ENCODE measurements at places on chromosomes 1 and 21.

DNA sequence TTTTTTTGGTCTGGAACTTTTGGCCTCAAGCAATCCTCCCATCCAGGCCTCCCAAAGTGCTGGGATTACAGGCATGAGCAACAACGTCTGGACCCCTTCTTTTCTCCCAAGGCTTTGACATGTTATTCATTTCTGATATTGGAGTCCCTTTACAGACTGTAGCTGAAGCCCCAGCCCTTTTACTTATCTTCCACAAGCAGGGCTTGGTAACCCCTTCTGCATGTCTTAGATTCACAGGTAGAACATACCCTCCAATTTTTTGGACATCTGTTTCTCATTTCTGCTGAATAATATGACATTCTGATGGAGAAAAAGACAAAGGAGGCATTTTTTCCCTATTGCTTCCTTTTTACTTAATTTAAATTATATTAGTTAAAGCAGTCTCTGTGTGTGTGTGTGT is 39.2 kb upstream of the RGS21 start:
- no peak for DNase-seq

DNA sequence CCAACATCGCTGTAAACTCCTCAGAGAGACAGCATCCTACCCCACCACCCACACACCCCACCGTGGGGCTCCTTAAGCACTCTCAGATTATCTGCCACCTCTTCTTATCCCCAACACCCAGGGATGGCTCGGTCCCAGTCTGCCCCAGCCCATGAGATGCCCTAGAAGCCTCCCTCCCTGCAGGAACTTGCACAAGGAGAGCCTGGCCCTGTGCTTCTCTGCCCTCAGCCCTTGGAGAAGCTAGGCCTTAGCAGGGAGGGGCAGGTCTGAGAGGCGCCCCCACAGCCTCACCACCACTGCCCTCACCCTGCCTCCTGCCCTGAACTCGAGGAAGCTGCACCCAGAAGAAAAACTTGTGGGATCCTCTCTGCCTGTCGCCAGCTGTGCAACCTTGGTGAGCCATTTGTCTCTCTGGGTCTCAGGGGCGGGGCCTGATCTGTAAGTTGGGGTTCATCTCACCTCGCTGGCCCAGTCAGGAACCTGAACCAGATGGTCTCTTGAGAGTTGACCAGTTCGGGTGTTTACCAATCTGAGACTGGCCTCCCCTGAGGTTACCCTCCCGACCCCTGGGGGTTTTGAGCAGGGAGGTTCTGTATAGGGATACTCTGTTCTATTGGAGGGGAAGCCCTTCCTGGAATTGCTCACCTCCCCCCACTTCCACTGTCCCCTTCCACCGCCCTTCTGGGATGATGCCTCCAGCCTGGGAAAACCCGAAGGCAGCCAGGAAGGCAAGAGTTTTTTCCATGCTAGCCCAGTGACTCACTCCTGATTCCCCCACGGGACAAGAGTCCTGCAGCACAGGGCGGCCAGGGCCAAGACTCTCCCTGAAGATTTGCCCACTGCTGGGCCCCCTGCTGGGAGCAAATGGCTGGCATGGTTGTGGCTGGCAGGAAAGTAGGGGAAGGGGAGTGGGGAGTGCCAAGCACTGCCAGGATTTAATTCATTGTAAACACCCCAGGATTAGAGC is at the start of gene S100A3:
Gene S100A3, minus strand, starts transcription at position 537 of the 967 bp plus-strand sequence. CDS start 773 bp downstream, outside the sequence.
- no peak for DNase-seq

DNA sequence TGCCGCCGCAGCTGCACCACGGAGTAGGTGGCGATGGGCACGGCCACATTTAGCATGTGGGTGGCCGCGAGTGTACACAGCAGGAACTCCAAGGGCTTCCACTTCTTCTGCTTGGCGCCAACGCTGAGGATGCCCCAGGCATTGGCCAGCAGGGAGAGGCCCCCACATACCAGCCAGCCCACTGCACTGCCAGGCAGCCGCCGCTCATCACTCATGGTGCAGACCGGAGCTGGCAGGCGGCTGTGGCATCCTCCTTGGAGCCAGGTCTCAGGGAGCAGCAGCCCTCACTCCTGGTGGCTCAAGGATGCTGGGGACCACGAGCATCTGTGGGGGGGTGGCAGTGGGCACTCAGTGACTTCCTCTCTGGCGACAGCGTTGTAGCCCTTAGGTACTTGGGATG is 6.2 kb downstream of the GPR153 start:
- DNase-seq: no peak

- no peak for DNase-seq
Observed at GRCh38 chr1:47618222-47618720, 180.4 kb downstream of the FOXD2 start.

DNA sequence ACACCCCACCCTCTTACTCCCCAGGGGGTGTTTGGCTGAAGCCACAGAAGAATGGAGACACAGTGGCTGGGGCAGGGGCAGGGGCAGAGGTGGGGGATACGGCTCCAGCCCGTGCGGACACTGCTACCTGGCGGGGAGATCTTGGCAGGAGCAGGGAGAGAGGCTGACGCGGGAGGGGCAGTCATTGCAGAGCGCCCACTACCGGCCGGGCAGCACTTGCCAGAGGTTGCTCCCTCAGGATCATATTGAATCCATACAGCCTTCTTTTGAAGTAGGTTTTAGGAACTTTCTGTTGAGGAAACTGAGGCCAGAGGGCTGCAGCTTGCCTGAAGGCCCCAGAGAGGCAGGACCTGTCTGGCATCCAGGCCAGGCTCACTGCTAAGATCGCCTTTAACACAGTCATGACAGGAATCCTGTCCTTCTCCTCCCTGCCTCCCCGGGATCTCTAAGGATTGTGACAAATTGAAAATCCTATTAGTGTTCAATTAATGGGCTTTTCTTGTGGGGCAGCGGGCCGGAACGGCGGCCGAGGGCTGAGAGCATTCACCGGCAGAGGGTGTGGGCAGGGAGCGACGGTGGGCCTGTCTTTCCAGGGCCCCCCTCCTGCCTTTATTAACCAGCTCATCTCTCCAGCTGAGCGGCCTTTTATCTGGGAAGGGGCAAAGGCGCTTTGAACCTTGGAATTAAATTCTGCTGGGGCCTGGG is 65.5 kb upstream of the WNT4 start:
- no peak for DNase-seq

GRCh38 chr1:14707531-14708445 is 109.3 kb downstream of the KAZN start:
- no peak for DNase-seq

DNA sequence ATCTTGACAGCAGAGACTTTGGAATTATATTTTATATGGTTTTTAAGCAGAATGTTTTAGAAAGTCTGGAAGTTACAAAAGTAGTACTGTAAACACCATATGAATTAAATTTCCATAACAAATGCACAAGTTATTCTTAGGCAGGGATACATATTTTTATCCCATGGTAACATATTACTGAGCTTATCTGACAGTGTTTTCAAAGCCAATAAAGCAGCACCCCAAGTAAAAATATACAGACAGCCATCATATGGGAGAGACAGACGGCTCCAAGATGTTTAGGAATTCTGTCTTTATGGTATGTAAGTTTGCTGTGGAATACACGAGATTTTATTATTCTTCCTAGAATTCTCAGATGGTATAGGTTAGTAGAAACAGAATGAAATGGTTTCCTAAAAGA is 12.0 kb upstream of the GNG4 start:
- no peak for DNase-seq

GRCh38 chr1:94737124-94737998 is 82.8 kb upstream of the SLC44A3 start:
- no peak for DNase-seq

DNA sequence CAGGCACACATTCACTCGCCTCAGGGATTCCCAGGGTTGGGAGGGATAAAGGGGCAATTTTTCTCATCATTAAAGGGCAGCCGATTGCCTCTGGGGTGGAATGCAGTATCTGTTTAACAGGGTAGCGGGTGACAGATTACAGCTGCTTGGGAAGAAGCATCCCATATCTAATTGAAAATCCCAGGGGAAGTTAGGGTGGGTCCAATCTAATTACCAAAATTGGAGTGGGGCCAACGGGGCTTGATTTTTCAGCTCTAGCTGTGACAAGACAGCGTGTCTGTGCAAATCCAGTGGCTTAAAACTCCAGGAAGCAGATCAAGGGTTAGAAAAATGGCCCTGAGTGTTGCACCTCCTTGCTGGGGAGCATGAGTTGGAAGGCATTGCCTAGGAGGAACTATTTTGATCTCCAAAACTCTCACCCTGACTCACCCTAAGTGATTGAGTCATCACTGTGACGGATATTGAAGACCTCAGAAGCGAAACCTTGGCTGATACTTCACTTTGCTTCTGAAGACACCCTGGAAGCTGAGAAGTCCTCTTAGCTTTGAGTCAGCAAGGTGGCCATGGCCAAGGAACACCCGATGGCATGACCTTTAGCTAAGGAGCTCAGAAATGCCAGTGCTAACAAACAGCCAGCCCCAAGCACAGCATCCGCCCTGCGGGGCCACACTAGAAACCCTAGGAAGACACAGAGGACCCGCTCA is 46.0 kb downstream of the GRHL3 start:
- DNase-seq: no peak

- DNase-seq: no peak
Observed at GRCh38 chr1:226429858-226430715, 22.2 kb upstream of the PARP1 start.

GRCh38 chr1:49622877-49623276 is 400.9 kb downstream of the AGBL4 start:
- no peak for DNase-seq

DNA sequence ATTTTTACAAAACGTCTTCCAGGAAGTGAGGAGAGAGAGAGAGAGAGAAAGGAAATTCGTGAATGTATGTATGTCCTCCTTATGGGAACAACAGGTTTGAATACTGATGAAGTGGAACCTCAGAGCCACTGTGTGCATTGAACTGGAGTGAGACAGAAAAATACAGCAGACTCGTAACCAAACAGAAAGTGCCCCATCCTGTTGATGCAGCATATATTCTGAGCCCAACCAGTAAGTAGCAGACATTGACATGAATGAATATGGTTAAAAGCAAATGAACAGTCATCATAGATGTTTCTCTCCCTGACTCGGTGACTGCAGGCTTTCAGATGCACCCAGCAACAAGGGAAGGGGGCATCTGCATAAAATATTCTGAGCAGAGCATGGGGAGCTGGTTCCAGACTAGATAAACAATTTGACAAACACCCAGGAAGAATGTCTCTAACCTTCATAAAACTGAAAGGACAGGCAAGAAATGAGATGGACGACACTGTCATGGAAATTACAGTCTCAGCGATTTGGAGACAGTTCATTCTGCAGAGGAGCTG is 471.0 kb upstream of the PBX1 start:
- DNase-seq: no peak

GRCh38 chr1:27755286-27755685 is 17.7 kb upstream of the STX12 start:
- DNase-seq: no peak

DNA sequence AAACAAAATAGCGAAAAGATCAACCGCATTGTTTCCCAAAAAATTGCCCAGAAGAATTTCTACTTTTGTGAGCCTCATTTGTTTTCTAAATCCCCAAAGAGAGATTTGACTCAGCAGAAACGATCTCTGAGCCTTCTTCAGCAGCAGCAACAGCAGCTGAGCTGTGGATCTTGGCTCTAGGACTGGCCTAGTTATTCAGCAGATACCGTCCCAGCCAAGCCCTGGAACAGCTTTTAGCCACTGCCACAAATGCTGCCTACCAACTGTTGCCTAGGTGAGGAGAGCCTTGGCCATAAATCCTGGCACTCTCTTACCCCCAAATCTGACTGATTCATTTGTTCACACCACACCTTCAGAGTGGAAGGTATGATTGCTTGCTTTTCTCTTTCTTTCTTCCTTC is 320.1 kb downstream of the TGFB2 start:
- no peak for DNase-seq

GRCh38 chr1:66489151-66489550 is 44.8 kb upstream of the SGIP1 start:
- DNase-seq: no peak

- DNase-seq: no peak
Observed at GRCh38 chr1:53616511-53616910, 122.5 kb downstream of the GLIS1 start.

DNA sequence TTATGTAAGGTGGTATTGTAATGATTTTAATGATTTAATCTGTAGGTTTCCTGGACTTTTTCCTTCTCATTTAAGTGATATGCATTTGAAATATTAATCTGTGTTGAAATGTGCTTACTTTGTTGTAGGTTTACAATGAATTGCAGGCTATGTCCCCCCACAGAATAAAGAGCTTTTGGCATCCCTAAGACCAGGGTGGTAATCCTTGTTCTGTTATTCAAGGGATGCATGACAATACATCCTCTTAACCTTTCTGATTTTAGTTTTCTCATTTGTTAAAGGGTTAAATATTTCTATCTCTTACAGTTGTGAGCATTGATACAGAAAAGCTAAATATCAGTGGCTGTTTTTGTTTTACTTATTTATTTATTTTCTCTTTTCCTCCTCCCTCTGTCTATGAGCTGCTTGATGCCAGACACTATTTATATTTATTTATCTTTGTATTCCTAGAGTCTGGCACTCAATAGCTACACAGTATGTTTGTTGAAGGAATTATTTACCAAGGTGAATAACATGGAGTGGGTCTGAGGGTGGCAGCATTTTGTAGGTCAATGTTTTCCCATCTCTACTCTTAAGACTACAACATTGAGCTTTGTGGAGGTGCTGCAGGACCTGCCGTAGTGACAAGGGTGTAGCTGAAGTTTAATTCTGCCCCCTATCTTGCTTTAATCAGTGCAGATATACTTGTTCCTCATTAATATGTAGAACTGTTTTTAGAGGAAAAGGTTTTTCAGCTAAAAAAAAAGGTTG is 19.9 kb upstream of the ADGRL2 start:
- DNase-seq: no peak

GRCh38 chr1:85033221-85033620 is 15.1 kb downstream of the MCOLN3 start:
- DNase-seq: no peak

DNA sequence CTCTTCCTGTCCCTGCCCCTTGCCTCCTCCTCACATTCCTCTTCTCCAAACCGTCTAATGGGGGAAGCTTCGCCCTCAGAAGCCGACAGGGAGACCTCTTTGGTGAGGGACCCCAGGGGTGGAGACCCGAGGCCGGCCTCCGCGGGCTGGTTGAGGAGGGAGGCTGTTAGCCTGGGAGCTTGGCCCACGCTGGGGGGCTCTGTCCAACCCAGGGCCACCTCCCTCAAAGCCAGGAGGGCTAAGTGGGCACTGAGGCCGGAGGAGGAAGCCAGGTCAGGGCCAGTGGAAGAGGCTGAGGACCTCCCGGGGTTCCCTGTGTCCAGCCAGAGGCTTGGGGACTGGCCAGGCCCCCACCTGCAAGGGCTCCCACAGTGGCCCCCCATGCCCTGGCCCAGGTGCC is 5.3 kb downstream of the GABRD start:
- no peak for DNase-seq

DNA sequence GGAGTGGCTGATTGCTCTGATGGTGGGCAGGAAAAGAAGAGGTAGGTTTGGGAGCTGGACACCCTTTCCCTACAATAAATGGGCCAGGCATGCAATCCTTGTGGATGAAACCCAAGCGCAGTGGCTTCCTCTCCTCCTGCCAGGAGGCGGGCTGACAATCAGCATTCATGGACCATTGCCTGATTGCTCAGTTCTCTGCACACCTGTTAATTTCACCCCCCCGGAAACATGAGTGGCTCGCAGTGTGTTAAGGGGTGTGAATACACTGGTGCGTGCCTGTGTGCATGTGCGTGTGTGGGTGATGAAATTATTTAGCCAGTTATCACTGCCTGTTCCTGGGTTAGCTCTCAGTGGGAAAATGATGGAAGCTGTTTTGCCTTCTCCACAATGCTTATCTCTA is 310.7 kb downstream of the PCP4 start:
- DNase-seq: no peak
